Stimulated activated CD4-positive, alpha-beta T cell treated with anti-CD3 and anti-CD28 coated beads, Interleukin-15, amount 100 ng/mL, for 1 hour (primary cell): ENCODE measurements at places on chromosomes 1 and 21.

DNA sequence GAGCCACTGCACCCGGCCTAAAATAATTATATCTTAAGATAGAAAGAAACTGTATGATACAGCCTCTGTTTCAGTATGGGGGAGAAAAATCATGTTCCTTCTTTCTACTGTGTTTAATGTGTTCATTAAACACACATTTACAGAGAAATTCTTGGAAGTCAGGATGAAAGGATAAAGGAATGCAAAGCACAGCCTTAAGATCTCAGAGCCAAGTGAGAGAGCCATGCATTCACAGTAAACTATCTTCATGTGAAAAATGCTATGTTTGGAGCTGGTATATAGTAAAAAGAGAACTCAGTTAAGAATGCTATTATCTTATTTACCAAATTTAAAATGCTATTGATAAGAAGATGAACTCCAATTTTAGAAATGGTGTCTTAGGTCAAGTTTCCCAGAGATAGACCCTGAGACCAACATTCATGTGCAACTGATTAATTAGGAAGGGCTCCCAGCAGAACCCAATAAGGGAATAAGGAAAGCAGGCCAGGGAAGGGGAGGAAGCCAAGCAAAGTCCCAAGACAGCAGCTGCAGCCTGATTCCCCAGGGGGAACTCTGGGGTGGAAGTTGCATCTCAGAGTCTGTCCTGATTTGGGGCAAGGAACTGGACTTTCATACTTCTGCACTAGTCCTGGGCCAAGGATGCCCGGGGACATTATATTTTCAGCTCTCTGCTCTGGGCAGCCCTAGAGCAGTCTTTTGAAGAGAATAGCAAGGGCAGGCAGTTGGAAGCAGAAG lies 130.0 kb upstream of the ZNF648 start:
- no peak for DNase-seq

- no peak for DNase-seq
Observed at GRCh38 chr1:8625491-8625890, 191.9 kb downstream of the RERE start.

GRCh38 chr21:34266351-34266750 lies 97.5 kb upstream of the KCNE2 start:
- no peak for DNase-seq

- no peak for DNase-seq
Observed at GRCh38 chr1:3515774-3516480, 61.5 kb downstream of the ARHGEF16 start.

- DNase-seq = no peak
Observed at GRCh38 chr1:166738140-166738539, 101.1 kb upstream of the POGK start.

DNA sequence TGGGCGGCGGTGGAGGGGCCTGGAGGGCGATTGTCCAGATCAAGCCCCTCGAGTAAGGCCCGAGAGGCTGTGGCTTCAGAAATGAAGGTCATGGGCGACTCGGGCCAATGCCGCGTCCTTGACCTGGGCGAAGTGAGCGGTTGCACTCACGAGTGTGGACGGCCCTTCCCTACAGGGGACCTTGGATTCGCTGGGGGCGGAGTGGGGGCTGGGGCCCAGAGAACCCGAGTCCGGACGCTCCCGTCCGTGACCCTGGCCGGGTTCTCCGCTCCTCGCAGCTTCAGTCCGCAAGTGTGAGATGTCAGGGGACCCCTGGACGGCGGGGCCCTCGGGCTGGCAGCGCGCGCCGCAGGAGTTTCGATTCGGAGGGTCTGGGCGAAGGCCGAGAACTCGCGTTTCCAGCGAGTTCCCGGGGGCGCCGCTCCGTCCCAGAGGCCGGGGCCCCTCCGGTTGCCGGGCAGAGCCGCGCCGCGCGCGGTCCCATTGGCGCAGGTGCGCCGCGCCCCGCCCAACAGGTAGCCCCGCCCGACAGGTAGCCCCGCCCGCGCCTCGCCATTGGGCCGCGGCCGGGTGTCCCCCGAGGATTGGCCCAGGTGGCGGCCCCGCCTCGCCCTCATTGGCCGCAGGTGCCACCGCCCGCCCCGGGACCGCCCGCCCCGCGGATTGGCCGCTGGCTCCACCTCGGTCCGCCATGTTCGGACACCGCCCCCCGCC lies at the start of gene PRKCZ:
Gene PRKCZ, plus strand, starts transcription at position 694 of the 714 bp plus-strand sequence. CDS start 220 bp downstream, outside the sequence.
- peak; percentile 94 for DNase-seq

GRCh38 chr1:172112576-172112975 lies 271.3 kb downstream of the DNM3 start:
- no peak for DNase-seq

GRCh38 chr1:230456478-230456877 lies 30.3 kb upstream of the PGBD5 start:
- no peak for DNase-seq

GRCh38 chr1:44531785-44532566 lies 126.9 kb downstream of the RNF220 start:
- no peak for DNase-seq

DNA sequence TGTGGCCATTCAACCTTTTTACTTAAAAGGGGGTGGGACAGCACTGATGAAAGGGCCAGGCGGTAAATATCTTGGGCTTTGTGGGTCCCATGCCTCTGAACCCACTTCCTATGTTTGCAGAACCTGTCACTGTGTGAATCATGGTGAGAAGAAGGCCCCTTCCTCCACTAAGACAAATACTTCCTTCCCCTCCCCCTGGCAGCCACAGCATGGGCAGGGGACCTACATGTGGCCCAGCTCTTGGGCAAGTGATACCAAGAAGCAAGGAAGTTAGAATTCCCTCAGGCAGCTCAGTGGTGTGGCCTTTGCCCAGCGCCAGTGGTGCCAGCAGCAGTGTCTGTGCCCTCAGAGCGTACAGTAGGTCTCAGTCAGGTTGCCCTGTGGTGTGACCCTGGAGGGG lies 168.6 kb downstream of the TRIM33 start:
- no peak for DNase-seq

- no peak for DNase-seq
Observed at GRCh38 chr1:100581096-100581705, 43.3 kb downstream of the GPR88 start.

DNA sequence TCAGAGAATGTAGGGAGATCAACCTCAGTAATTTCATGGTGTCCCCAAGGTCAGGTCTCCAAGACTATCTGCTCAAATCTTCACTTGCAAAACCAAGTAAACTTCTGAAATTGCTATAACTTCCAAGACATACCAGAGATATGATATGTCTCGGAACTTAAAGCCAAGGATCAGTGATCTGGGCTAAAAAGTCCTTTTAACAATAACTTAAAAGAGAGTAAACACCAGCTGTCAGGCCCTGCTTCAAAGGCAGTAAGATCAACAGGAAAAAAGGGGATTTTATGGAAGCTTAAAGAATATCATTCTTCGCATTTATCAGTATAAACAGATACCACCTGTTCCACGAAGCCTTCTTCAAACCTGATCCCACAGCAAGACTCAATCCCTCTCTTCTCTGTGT lies 13.7 kb downstream of the UBR4 start:
- no peak for DNase-seq

- DNase-seq = no peak
Observed at GRCh38 chr1:147434921-147435320, 106.4 kb upstream of the BCL9 start.

GRCh38 chr1:192601567-192601966 lies 26.0 kb downstream of the RGS1 start:
- DNase-seq = no peak

DNA sequence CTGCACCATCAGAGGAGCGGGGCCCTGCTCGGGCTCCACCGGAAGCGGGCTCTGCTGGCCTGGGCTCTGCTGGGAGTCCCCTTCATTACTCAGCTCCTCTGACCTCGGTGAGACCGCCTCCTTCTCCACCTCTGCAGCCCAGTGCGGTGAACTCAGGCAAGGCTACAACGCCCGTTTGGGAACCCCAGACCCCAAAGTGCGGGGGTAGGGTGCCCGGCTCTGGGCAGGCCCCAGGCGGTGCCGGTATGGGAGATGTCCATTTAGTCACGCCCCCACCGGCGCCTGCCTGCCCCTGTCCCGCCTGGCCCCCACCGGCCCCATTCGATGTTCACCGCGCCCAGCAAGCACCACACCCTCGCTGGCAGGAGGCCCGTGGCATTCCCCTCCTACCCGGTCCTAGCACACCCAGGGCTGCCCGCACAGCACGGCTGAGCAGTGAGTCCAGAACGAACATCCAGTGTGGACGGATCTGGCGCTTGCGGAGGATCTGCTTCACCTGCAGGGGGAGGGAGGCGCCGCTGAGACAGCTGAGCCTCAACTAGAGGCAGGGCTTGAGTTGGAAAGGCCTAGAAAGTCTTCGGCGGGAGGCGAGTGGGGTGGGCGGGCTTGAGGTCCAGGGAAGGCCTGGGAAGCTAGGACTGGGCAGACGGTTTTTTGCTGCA lies 10.0 kb downstream of the MAP3K6 start:
- DNase-seq = no peak
